ENCODE measurements at places on chromosomes 2 and 18. TPM values are rescaled to one million over a fixed set of nuclear protein-coding genes. Genes with fewer than 3 reads are reported as not detected.
A peak's percentile ranks its signal among the peaks of the same experiment; 100 is the strongest.

GRCh38 chr2:69716555-69717120, 25.3 kb upstream of the ANXA4 start:
- peak; percentile 78 for DNase-seq

DNA sequence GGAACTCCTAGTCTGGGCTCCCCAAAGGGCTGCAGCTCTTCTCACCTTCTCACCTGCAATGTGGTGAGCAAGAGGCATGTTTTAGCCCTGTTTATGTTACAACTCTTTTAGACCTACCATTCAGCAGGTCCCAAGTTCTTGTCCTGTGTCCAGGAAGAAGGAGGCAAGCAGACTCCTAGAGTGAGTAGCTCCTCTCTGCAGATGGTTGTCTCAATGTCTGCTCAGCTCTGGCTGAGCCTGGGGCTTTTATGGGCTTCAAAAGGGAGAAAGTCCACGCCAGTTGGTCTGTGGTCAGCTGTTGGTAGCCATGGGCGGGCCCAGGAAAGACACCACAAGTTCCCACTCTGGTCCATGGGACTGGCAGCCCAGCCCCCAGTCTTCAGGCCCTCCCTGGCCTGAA, 148.1 kb upstream of the HS6ST1 start:
- DNase-seq = peak; percentile 62

DNA sequence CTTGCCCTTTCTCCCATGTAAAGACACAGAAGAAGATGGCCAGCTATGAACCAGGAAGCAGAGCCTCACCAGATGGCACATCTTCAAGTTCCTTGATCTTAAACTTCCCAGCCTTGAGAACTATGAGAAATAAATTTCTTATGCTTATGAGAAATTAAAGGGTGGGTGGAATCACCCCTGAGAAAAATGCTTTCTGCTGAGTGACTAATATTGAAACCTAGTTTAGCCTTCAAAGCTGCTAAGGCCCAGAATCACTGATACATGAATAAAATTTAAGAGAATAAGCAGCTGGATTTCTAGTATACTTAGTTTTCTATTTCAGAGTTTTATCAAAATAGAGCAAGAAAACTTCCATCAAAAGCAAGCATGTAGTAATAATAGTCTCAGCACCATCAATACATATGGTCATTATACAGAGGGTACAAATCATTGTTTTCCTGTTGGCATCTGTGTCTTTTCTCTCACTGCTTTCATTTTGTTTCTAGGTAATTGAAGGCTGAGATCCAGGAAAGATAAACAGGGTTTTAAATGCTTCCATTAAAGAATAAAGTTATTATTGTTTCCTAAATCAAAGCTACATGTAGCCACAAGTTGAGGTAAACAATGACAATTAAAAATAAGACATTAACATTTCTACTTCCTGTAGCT, 53.3 kb upstream of the COL5A2 start:
- DNase-seq = no peak

GRCh38 chr2:147631294-147631693, 213.5 kb upstream of the ACVR2A start:
- no peak for DNase-seq

DNA sequence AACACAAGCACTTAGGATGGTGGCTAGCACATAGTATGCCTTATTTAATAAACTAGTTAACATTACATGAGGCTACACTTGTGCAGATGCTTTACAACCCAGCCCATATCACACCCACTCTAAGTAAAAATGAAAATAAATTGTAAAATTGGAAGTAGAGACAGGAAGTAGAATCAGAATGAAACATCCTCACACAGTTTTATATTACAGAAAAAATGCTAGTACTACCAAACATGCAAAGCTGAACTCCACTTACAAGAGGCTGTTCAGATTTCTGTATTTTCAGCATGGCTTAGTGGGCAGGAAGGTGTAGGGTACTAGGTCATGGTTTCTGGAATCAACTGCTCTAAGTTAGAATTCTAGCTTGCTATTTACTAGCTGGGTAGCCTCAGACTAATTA, 18.2 kb upstream of the CRIM1 start:
- no peak for DNase-seq

DNA sequence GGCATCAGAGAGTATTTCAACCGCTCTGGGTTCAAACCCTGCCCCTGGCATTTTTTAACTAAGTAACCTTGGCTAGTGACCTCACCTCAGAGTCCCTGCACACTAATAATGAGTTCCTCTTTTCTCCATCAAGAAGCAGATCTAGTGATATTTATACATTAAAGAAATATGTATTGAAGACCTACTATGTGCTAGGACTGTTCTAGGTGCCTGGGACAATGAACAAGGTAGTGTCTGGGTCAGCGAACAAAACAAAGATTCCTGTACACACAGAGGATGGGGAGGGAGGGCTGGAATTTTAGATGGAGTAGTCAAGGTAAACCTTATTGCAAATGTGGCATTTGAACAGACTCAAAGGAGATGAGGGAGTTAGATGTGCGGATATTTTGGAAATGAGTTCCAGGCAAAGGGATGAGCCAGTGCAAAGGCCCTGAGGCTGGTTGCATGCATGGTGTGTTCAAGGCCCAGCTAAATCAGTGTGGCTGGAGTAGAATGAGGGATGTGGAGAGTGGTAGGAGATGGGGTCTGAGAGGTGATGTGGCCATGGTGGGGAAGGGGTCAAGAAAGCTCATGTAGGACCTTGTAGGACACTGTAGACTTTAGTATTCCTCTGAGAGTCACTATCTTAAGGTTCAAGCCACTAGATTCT, 57.6 kb upstream of the FZD7 start:
- no peak for DNase-seq

DNA sequence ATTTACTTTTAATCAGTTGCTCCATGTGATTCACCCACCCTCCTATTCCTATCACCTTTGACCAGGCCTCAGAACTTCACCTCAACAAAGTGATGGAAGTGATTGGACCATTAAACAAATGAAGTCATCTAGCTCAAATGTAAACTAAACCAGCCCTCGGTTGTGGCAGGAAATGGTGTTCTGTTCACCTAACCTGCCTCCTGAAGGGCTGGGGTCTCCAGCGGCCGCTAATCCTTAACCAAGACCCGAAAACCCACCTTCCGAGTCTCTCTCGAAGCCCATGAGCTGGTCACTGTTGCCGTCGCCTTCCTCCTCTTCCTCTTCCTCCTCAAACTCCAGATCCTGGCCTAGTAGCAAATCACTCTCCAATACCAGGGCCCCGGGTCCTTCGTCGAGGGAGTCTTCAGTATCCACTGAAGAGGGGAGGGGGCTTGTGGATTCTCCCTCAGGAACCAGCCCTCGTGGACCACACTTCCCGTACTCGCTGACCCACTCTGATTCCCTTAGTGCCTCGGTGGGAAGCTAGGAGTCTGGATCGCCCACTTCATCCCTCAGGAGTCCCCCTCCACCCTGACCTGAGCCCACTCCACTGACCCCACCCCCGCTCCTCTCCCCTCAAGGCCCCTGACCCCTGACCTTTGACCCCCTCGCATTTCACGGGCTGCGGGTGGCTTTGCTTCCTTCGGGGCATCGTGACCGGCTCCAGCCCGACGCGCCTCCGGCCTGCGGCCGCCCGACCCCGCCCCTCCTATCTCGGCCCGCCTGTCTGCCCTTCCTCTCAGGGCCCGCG, 503 bp downstream of the ZNF513 start:
- DNase-seq = peak; percentile 62

UGT1A10 gene
- not detected for total RNA-seq

ATP6V1B1 gene
- total RNA-seq = 2.5 TPM

RBM44 gene
- total RNA-seq = 0.72 TPM

CTNNA2 gene
- 0.29 TPM for total RNA-seq

GRCh38 chr2:61114147-61114546, 47.8 kb upstream of the C2orf74 start:
- no peak for DNase-seq

DNA sequence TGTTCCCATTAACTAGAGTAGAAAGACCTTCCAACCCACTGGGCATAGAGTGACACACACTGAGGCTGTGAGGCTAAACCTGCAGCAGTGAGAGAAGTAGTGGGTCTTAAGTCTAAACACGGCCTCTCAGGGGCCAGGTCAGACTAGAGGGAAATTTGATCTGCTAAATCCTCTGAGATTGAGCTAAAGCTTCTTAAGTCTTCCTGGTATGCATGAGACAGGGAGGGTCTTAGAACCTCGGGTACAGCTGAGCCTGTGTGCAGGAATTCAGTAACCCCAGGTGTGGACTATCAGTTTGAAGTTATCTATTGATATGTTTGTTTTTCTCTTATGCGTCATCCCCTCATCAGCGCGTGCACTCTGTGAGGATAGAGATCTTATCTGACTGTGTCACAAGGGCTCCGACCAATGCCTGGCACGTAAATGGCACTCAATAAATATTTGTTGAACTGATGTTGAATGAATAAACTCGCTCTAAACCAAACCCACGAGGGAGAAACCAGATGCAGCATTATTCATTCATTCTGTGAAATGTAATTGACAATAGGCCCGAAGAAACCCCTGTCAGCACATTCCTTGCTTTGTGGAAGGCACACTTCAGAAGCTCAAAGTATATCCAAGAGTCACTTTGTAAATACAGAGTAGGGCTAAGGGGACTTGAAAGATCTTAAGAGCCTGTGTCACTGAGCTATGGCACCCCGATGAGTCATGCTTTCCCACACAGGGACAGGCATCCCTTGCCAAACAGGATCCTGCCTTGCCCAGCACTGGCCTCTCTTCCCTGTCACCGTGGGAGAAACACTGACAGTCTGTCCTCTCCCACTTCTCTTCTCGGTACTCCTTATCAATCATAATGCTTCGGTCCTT, 21.7 kb upstream of the RAB10 start:
- peak; percentile 77 for DNase-seq

CRYGC gene
- total RNA-seq = not detected

GRCh38 chr2:24343225-24343882, 17.0 kb downstream of the ITSN2 start:
- no peak for DNase-seq

DNA sequence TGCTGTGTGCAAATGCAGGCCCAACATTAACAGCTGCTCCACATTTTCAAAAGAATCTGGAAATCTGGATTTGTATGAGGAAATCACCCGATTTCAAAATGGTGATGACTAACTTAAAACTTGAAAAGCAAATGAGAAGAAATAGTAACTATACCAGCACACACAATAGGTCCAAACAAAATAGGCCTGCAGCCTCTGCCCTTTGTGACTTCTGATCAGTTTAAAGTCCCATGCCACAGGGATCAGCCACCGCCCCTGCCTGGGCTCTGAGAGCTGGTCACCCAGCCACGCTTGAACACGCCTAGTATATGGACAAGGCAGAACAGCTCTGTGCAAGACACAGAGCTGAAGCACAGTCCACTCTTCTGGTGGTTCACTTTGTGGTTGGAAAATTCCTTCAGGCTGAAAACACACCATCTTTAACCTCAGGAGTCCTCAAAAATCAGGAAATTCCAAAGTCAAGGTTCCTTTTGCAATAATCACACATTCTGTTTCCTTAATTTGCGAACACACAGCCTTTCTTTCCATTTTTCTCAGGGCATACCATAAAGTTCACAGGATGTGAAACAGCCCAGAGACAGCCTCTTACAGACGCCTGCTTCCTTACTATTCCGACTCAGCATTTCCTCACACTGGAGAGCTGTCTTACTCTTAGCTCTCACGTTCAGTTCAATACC, 150.1 kb upstream of the RIOK3 start:
- DNase-seq = peak; percentile 84

VWC2L gene
- total RNA-seq = not detected

- DNase-seq = peak; percentile 37
Observed at GRCh38 chr2:54725343-54726099, 2.1 kb downstream of the EML6 start.

- no peak for DNase-seq
Observed at GRCh38 chr18:41613003-41613609, 341.9 kb upstream of the PIK3C3 start.

CHST9 gene
- total RNA-seq = not detected

DNA sequence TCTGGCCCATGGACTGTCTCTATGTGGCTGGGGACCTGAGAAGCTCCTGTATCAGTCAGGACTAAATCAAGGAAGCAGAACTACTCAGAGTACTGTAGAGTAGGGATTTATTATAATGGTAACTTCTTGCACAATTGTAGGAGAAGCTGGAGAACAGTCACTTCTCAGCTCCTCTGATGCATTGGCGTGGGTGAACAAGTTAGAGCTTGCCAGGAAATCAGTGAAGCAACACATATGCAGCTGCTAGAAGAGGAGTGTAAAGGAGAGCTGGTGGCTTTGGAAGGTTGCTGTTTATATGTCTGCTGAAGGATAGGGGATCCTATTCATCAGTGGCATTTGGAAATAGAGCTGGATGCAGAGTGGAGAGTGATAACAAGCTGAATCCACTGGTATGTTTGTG, 215.5 kb upstream of the CWC22 start:
- peak; percentile 21 for DNase-seq

BOLL gene
- not detected for total RNA-seq

- no peak for DNase-seq
Observed at GRCh38 chr2:201404699-201405280, 46.5 kb downstream of the TRAK2 start.

SERPINB5 gene
- not detected for total RNA-seq

CKAP2L gene
- 1.5 TPM for total RNA-seq

POMC gene
- total RNA-seq = 0.59 TPM

- no peak for DNase-seq
Observed at GRCh38 chr2:7061921-7062320, 144.7 kb downstream of the RNF144A start.

DNA sequence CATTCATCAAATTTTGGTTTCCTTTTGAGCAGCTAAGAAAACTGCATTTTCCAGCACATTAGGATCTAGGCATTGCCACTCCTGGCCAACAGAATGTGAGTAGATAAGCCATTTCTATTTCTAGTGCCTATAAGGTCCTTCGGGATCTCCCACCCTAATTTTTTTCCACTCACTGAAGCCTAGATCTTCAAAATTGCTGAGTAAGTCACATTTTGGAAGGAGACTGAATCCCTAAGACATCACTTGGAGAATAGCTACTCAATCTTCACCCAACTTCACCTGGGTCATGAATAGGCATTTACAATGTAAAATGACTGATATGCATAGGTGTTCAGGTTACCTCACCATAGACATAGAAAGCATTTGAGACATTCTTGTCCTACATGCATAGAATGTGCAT, 548.1 kb upstream of the GYPC start:
- DNase-seq = no peak

DNA sequence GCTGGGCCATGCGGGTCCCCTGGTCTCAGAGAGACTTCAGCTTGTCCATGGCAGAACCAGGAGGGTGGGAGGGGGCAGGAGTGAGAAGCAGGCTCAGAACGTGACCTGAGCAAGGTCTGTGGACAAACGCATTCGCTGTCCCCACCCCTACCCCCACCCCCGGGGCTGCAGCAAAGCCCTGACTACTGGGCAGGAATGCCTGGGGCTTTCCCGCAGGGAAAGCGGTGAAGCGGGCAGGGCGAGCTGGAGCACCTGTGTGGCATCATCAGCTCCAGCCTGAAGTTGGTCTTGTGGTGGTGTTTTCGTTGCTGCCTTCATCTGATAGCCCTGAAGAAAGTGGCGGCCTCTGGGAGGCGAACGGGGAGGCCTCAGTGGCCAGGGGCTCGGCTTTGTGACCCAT, 26.1 kb upstream of the ALKAL2 start:
- DNase-seq = no peak

GRCh38 chr18:57084331-57085271, 62.3 kb upstream of the BOD1L2 start:
- DNase-seq = no peak

- no peak for DNase-seq
Observed at GRCh38 chr2:207408086-207408794, 121.5 kb upstream of the CREB1 start.
